ENCODE measurements at places on chromosomes 13 and 19.

DNA sequence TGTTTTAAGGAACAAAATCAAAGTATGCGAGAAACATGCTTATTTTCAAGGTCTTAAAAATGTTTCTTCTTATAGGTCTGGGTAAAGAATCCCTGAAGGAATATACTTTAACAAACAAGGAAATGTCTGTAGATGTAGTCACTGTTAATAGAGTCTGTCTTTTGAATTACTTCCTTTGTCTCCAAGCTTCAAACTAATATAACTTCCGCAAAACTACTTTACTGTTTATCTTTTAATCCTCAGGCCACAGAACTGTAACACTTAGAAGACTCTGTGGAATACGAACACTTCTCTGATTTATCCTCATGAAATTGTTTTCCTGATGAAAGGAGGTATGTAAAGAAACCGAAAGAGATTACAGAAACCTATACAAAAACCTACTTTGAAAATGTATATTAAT lies 316.0 kb downstream of the PCDH9 start:
- DNase-seq: no peak

DNA sequence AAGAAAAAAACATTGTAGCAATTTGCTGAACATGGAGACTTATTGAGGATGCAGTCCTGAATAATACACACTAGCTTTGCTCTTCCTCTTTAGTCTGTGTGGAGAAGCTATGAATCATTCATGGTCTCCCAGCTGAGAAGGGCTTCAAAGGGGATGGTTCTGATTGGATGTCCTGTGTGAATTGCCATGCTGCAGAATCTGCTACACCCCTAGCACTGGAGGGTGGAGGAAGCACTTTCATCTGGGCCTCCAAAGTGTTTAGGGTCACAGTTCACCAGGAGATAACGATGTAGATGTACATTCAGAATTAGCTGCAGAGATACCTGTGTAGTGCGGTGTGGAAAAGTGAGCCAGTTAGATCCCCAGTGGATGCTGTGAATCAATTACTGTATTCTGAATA lies 321.1 kb upstream of the EDNRB start:
- DNase-seq: no peak

GRCh38 chr19:4567584-4568071 lies 8.1 kb upstream of the SEMA6B start:
- peak; percentile 71 for DNase-seq

- no peak for DNase-seq
Observed at GRCh38 chr19:56351208-56351607, 36.6 kb upstream of the ZSCAN5A start.

DNA sequence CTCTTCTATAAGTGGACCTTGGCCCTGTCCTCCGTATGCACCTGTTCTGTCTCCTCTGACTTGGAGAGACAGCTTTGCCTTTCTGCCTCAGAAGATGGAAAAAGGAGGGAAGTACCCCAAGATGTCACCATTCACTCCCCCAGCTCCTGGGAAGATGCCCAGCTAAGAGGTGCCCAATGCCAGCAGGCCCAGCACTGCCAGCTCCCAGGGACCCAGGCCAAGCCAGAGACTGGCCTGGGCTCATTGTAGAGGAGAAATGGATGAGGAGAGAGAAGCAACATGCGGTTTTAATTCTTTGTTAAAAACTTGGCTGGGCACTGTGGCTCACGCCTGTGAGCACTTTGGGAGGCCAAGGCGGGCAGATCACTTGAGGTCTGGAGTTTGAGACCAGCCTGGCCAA lies 111.5 kb upstream of the ZNF507 start:
- DNase-seq: no peak

GRCh38 chr13:42225051-42225450 lies 46.9 kb upstream of the AKAP11 start:
- no peak for DNase-seq

DNA sequence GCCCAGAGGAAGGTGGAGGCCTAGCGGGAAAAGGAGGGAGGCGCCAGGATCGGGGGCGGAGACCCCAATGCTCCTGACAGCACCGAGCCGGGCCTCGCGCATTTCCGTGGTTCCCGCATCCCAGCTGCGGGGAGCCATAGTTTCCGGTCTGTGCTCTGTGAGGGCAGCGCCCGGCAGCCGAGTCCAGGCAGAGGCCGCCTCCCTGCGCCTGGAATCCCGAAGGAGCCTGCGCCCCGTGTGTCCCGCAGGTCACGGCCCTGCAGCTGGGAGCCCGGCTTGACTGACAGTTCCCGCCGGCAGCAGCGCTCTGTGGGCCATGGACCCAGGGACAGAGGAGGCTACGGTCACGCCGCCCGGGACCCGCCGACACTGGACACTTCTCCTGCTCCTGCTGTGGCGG lies 74.6 kb upstream of the C13orf46 start:
- no peak for DNase-seq

GRCh38 chr13:45179428-45179827 lies 21.4 kb downstream of the KCTD4 start:
- no peak for DNase-seq

GRCh38 chr19:704447-704741 lies 4.3 kb upstream of the PALM start:
- no peak for DNase-seq

DNA sequence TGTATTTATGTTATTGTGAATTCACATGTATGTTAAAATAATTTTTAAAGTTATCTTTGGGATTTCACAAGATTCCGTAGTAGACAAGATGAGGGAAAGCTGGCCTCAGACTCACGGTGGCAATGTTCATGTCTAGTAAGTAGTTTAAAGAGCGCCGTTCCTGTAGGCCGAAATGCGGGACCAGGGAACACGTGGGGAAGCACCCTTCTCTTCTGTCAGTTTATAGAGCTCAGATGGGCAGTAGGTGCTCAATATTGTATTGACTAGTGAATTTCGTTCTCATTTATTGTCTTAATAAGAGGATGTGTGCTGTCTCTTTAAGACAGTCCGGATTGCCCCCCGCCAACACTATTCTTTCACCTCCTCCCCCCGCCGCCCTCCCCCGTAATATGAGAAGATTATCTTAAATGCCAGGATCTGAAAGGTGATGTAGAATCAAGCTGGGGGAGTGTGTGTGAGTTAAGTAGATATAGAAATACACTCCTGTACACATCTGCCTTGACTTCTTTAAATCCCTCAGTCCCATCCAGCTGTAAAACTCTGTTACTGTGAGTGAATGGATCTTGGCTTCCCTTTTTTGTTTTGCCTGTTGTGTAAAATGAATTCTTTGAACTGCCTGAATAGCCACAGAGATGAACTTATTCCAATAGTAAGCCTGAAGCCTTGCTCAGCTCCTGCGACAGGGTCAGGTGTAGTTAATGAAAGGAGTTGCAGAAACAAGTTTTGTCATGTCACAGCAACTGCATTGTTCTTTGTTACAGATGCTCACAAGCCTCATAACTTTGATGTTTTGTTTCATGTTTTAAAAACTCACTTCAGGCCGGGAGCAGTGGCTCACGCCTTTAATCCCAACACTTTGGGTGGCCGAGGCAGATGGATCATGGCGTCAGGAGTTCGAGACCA lies 1.3 kb downstream of the LAMP1 start:
- no peak for DNase-seq

DNA sequence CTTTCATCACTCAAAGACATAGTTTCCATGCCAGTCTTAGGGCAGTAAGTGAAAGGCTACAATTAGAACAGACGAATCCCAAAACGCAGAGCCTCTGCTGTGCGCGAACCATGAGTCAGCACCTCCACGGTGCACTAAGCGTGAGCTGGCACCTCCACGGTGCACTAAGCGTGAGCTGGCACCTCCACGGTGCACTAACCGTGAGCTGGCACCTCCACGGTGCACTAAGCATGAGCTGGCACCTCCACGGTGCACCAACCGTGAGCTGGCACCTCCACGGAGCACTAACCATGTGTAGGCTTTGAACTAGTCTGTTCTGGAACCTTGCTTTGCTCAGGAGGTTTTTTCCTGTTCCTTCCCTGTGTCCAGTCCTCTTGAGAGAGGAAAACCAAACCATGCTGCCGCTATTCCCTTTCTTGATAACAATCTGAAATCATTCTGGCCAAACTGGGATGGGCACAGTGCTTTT lies 120.6 kb downstream of the IRS2 start:
- DNase-seq: no peak

GRCh38 chr19:38831142-38831605 lies 420 bp downstream of the ECH1 start:
- peak; percentile 58 for DNase-seq

DNA sequence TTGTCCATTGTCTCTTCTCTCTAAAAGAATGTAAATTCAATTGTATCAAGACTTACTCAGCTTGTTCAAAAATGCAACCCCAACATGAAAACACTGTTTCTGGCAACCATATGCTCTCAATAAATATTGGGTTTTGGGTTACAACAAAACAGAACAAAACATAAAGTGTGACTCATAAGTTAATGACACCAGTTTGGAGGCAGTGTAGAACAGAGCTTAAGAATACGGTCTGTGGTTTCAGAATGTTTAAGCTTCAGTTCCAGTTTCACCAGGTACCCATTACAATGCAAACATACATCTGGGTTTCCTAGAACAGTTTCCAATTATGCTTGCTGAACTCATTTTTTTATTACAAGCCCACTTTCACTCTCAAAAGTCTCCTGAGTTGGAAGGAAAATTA lies 285.8 kb upstream of the PCDH9 start:
- no peak for DNase-seq

DNA sequence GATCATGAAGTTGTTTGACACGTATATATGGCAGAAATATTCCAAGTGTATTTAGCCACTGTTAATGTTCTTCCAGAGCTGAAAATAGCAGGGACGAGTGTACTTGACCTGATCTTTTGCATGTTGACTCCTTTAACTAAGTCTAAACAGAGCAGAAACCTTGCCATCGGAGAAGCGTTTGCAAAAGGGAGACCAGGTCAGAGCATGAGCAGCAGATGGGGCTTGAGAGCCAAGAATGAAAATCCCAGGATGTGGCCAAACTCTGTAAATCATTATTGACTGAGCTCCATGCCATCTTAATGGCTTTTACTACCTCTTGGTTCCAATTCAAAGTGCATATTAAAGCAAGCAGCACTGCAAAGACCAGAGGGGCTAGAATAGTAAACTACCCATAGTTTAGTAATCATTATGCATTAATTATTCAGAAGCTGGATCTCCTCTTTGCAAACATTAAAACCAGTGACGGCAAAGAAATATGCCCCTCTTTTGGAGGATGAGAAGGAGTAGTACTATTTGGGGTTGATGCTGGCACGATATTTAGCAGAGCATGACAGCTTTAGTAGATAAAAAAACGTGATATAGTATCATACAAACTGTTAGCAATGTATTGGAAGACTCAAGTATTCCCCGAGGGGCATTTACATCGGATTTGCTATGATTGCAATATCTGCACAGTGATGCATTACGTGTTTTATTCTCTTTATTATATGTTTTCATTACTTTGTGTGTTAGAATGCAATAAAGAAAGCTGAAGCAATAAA lies 55.7 kb downstream of the FAM216B start:
- no peak for DNase-seq

DNA sequence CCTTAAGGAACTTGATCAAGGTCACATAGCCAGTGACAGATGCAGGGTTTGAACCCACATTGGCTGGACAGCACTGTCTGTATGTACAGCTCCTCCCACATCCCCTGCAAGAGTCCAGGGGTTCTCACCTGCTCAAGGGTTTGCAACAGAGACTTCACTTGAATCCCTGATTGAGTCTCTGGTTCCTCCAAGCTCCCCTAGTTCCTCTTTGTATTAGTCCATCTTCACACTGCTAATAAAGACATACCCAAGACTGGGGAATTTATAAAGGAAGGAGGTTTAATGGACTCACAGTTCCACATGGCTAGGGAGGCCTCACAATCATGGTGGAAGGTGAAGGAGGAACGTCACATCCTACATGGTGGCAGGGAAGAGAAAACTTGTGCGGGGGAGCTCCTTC lies 72.8 kb upstream of the CLDN10 start:
- no peak for DNase-seq

GRCh38 chr13:44131069-44131614 lies 242.5 kb upstream of the SERP2 start:
- DNase-seq: no peak

DNA sequence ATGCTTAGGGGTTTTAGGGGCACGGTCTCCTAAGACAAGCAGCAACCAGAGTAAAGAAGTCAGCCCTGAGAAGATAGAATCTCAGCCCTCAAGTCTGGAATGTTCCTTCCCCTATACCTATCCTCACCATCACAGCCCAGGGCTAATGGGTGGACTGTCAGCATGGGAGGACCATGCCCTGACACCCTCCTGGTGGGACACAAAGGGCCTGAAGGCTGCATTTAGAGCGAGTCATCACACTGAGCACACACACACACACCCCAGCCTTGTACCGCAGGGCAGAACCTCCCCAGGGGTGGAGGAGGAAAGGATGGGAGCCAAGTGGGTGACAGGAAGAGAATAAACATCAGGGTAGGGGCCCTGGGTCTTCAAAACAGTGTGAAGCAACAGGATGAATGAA lies 174.8 kb upstream of the SERP2 start:
- no peak for DNase-seq

- no peak for DNase-seq
Observed at GRCh38 chr19:5635427-5635826, 12.5 kb downstream of the SAFB start.

DNA sequence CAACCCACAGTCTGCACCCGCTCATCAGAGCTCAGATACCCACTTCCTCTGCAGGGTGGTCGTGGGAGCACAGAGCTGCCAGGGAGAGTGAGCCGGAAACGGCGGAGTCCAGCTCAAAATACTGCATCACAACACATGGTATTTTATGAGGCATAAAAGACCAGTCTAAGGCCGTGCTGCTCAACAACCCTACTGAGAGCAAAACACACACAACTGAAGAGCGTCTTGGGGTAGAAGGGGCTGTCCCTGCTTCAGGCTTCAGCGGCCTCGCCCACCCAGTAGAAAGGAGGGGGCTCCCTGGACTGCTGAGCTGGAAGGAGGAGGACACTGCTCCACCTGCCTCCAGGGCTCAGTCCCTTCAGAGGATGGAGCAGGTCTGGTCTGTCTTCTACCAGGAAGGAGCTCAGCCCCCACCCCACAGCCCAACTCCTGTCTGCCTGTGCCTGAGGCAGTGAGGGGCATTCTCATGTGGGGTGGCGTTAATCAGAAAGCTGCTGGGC lies 36.9 kb downstream of the NAXD start:
- peak; percentile 6 for DNase-seq

DNA sequence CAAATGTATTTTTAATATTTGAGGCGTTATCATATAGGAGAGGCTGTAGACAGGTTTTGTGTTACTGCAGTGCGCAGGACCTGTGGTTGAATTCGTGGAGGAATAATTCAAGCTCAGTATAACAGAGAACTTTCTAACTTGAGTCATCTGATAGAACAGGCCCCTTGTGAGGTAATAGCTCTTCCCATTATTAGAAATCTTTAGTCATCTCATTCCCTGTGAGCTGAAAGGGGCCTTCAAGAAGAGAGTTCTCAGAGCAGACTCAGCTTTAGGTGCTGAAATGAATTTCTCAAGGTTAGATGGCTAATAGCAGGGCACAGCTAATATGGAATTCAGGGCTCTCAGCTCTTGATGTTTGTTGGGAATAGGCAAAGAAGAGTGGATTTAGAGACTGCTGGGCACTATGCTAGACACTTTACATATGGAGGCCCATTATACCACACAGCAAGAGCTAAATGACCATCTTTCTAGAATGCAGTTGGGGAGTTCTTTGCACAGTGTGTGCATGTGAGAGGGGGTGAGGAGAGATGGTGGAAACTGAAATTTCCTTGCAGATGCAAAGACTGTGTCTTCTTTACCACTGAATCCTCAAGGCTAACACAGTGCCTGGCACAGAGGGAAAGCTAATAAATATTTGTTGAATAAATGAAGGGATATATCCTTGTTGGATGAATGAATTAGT lies 89.5 kb downstream of the DGKH start:
- DNase-seq: no peak
